ENCODE measurements at places on chromosomes 12 and 14.

DNA sequence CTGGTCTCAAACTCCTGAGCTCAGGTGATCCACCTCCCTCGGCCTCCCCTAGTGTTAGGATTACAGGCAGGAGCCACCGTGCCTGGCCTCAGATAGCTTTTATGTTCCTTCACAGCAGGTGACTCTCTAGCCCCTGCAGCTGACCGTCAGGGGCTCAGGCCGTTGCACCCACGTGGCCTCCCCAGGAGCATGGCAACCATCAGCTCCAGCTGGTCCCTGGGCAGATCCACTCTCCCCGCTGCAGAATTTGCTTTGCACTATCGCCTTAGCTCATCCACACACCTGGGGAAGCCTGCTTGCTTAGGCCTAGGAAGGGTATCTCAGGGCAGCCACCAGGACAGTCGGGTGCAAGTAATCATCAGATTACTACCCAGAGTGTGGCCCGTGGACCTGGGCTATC, 62.6 kb downstream of the TSPAN9 start:
- no peaks in the 10 kb centered on the region for H3K4me1 ChIP-seq
- no peak overlapping the region for H3K4me3 ChIP-seq
- no peak overlapping the region for H3K27ac ChIP-seq

DNA sequence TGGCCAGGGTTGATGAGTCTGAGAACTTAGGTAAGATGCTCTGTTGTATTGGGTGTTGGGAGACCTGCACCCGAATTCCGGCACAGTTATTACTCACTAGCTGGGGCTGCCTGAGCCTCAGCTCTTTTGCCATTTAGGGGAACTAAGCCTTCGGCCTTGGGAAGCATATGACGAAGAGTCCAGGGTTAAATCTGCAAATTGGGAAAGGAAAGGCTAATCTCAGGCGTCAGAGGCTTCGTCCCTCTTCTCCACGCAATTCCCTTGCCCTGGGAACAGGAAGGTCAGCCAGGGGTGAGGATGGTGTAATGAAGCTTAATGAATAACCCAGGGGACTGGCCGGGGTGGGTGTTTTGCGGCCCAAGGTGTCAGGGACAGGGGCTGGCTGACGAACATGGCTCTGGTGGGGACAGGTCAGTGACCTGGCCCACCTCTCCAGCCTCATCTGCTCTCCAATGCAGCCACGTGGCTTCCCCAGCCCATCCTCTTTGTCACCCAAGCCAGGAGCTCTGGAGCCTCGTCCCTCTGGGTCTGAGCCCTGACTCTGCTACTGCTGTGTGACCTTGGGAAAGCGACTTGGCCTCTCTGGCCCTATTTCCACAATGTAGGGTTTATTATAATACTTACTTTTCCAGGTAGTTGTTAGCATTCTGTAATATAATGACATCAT, 3.8 kb upstream of the SDSL start:
- H3K27me3 ChIP-seq, result peaks cover 3% of the 10 kb centered on the region
- H3K4me1 ChIP-seq, result peaks cover 11% of the 10 kb centered on the region

GRCh38 chr12:105261010-105261409, 25.0 kb upstream of the APPL2 start:
- H3K27me3 ChIP-seq, result peaks cover 4% of the 10 kb centered on the region
- H3K36me3 ChIP-seq, result no peaks in the 10 kb centered on the region
- no peak for DNase-seq
- no peak overlapping the region for H3K27ac ChIP-seq
- H3K4me1 ChIP-seq, result peaks cover 2% of the 10 kb centered on the region

GRCh38 chr14:86892152-86892956, 1100.6 kb downstream of the GALC start:
- no peaks in the 10 kb centered on the region for H3K4me1 ChIP-seq
- no peak overlapping the region for H3K27ac ChIP-seq
- no peaks in the 10 kb centered on the region for H3K36me3 ChIP-seq
- no peaks in the 10 kb centered on the region for H3K27me3 ChIP-seq

- H3K36me3 ChIP-seq, result no peaks in the 10 kb centered on the region
- no peaks in the 10 kb centered on the region for H3K4me1 ChIP-seq
- no peak overlapping the region for H3K27ac ChIP-seq
- peaks cover 2% of the 10 kb centered on the region for H3K27me3 ChIP-seq
- no peak overlapping the region for H3K4me3 ChIP-seq
Observed at GRCh38 chr14:37641117-37641516, 45.7 kb downstream of the TTC6 start.

- DNase-seq, result no peak
- no peaks in the 10 kb centered on the region for H3K36me3 ChIP-seq
- H3K27ac ChIP-seq, result no peak overlapping the region
- H3K4me3 ChIP-seq, result no peak overlapping the region
- peaks cover 18% of the 10 kb centered on the region for H3K4me1 ChIP-seq
- H3K27me3 ChIP-seq, result peaks cover 6% of the 10 kb centered on the region
Observed at GRCh38 chr14:51616724-51617409, 34.8 kb upstream of the FRMD6 start.

- peaks cover 9% of the 10 kb centered on the region for H3K27me3 ChIP-seq
- no peak for DNase-seq
- H3K4me1 ChIP-seq, result peaks cover 8% of the 10 kb centered on the region
- H3K36me3 ChIP-seq, result no peaks in the 10 kb centered on the region
- H3K4me3 ChIP-seq, result no peak overlapping the region
- H3K27ac ChIP-seq, result no peak overlapping the region
Observed at GRCh38 chr12:48192861-48193260, 9.4 kb downstream of the CCDC184 start.

- no peaks in the 10 kb centered on the region for H3K27me3 ChIP-seq
- peaks cover 49% of the 10 kb centered on the region for H3K4me1 ChIP-seq
- H3K36me3 ChIP-seq, result peaks cover 5% of the 10 kb centered on the region
Observed at GRCh38 chr12:107337346-107338095, 244.2 kb upstream of the CRY1 start.

Measured in activated CD4-positive, alpha-beta T cell treated with anti-CD3 and anti-CD28 coated beads for 36 hours (primary cell).